ENCODE measurements at places on chromosomes 7 and 10.

GRCh38 chr7:73646785-73647724 lies 20.6 kb upstream of the VPS37D start:
- DNase-seq: no peak

- no peak for DNase-seq
These were observed 38.0 kb downstream of the USP6NL start for GRCh38 chr10:11573497-11573896.

DNA sequence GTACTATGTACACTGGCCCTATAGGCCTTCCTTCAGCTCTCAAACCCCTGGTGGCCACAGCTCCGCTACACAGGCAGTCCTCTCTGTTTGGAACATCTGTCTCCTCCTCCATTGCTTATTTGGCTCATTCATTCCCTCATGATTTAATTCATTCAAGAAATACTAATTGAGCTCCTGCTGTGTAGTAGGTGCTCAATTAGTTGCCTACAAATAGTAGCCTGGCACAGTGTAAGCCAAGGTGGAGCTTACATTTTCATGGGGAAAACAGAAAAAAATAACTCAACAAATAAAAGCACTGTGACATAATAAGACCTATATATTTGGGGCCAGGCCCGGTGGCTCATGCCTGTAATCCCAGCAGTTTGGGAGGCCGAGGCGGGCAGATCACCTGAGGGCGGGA lies 3.4 kb upstream of the FIS1 start:
- DNase-seq: no peak

GRCh38 chr7:148700661-148701064 lies 2.0 kb downstream of the CUL1 start:
- no peak for DNase-seq

DNA sequence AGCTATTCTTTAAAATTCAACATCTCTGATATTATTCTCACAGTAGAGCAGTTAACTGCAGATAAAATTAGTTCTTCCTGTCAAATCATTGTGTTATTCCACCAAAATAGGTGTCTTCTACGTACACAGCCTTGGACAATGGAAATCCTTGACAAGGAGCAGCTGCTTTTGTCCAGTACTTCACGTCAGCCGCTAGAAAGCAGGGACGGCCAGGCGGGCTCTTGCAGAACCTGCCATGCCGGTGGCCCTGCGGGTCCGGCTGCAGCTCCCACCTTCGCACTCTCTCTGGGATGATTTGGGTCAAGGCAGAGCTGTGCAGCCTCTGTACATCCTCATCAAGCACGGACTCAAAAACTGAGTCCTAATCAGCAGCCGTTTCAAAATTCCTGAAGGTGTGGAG lies 2.2 kb upstream of the FOXI2 start:
- no peak for DNase-seq

DNA sequence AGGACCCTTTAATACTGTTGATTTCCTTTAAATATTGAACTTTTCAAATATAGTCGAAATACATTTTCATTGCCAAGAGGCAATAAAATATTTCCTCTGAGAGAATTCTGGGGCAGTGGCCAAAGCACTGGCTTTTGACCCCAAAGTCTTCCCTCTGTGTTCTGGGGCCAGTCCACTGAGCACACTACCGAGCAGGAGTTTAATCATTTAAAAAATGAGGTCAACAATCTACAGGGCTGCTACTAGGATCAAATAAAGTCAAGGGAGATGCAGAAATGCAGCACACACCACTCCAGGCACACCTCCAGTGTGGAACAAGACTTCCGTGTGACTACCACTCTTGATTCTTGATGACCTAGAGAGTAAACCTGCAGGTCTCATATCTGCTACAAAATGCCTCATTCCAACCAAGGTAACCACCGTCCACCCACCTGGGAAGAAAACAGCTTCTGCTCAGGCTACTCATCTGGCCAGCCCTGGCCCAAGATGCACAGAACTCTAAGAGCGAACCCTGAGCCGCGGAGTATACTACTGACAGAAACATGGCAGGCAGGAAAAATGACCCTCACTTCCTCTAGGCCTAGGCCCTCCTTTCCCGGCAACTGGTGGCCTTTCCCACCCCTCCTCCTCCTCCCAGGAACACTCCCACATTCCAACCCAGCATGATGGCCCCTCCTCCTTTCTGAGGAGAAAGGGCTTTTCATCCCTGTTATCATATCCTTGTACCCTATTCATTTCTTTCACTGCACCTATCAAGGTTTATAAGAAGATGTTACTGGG lies 97.7 kb downstream of the ALOX5 start:
- no peak for DNase-seq

- no peak for DNase-seq
These were observed 105.3 kb upstream of the KCTD7 start for GRCh38 chr7:66523409-66523808.

GRCh38 chr10:31652038-31652437 lies 276.6 kb downstream of the ARHGAP12 start:
- DNase-seq: no peak

Data from RWPE1 (cell line).